ENCODE measurements at places on chromosomes 12 and 14.

DNA sequence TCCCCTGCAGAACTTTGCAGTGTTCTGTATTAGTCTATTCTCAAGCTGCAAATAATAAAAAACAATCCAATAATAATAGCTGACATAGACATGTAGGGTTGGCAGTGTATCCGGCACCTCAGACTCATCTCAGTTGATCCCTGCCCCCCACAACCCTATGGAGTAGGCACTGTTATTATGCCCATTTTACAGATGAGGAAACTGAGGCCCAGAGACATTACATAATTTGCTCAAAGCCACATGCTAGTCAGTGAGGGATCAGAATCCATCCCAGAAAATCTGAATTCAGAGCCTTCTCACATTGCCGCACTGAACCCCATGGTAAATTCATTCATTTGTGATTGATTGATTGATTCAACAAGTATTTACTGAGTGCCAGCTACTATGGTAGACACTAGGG is 226.6 kb upstream of the PWP1 start:
- no peak for DNase-seq

DNA sequence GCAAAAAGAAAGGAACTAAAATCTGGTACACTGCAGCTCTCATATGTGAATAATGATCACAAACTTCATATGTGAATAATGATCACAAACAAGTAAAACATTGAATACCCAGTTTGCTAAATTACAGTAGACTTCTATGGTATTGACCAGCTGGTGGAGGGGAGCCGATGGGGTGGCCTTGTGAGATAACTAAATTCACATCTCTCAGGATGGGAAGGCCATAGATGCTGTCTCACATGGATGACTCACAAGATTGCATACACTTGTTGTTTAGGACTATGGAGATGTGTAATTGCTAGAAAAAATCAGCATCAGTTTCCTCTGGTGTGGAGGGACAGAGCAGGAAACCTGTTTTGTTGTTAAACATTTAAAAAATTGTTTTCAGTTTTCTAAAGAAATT is 49.2 kb downstream of the ACACB start:
- DNase-seq, result no peak

GRCh38 chr12:20097626-20098025 is 270.7 kb upstream of the PDE3A start:
- no peak for DNase-seq

DNA sequence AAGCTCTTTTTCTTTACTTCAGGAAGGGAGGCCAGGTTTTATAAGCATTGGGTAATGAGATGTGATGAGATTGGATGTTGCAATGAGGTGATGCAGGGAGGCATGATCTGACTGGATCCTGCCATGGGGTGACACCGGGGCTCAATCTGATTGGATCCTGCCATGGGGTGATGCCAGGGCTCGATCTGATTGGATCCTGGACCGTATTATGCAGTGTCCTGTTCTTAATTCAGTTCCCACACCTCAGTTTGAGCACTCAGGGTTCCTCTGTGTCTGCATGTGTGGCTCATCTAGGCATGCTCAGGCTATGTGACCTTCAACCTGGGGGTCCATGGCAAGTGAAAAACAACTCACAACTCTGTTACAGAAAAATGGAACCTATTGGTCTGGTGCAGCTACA is 166.4 kb downstream of the SLC15A4 start:
- DNase-seq, result no peak

GRCh38 chr12:57047981-57048380 is 1.9 kb downstream of the MYO1A start:
- DNase-seq, result no peak

DNA sequence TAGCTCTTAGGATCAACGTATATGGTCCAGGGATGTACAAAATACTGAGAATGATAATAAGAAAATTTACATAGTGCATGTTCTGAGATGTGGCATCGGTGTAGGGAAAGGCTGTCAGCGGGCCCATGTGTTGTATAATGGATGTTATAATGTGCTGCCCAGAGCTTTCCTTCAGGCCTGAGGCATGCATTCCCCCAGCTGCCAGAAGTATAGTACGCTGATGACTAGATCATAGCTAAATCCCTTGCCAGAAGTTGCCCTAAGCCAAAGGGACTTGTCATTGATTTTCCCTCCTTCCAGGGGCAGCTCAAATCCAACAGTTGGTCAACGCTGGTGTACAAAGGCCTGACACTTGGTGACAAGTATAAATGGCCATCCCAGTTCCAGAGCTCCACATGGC is 6.5 kb upstream of the OR11G2 start:
- DNase-seq, result no peak

DNA sequence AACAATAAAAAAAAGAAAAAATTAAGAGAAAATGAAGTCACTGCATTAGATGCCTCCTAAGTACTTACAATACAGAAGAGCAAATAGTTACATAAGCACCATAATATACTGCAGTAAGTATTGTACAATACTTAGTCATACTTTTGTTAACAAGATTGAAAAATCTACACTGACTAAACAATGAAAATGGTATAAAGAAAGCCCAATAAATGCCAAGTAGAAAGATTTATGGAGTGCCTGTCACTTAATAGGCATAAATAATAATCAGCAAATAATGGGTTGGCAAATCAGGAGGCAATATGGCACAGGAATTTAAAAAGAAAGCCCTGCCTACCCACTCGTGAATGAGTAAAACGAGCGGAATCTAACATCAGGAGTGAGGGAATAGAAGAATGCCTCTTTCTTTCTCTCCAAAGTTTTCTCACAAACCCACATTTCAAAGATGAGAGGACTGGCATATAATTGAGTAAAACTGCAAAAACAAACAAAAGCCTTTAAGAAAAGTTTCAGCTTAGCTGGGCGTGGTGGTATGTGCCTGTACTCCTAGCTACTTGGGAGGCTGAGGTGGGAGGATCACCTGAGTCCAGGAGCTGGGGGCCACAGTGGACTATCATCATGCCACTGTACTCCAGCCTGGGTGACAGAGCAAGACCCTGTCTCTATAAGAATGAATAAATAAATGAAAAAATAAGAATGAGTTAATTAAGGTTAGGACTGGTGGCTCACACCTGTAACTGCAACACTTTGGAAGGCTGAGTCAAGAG is 36.1 kb downstream of the CRY1 start:
- DNase-seq, result no peak

DNA sequence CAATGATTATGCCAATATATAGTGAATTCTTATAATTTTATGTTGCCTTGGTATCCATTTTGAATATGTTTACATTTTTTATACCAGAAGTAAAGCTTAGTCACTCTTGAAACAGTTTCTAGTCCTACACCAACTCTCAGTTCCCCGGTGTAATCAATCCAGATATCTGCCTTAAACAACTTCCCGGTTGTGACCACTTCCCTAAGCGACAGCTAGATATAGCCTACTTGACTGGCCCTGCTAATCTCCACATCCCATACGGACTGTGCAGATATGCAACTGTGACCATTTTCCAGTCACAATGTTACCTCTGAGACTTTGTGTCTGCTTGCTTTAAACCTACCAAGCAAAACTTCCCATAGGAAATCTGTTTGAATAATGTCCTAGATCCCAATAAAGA is 1551.5 kb upstream of the SEL1L start:
- no peak for DNase-seq
